Upper lobe of left lung (tissue), 6 donors: ENCODE measurements at places on chromosomes 1 and 21. TPM values are rescaled to one million over a fixed set of nuclear protein-coding genes. Genes with fewer than 3 reads are reported as not detected.

GRCh38 chr1:43067233-43067745 lies 104.8 kb downstream of the EBNA1BP2 start:
- peaks cover 9% of the 10 kb centered on the region for H3K4me1 ChIP-seq
- H3K27ac ChIP-seq, result no peak overlapping the region
- H3K36me3 ChIP-seq, result no peaks in the 10 kb centered on the region
- no peak for DNase-seq
- no peaks in the 10 kb centered on the region for H3K27me3 ChIP-seq
- H3K4me3 ChIP-seq, result no peak overlapping the region

GRCh38 chr1:25128121-25128621 lies 104.1 kb downstream of the SYF2 start:
- H3K4me3 ChIP-seq, result no peak overlapping the region
- no peaks in the 10 kb centered on the region for H3K36me3 ChIP-seq
- H3K27ac ChIP-seq, result no peak overlapping the region
- no peaks in the 10 kb centered on the region for H3K4me1 ChIP-seq
- no peak for DNase-seq

- no peak for DNase-seq
- no peaks in the 10 kb centered on the region for H3K4me1 ChIP-seq
- H3K4me3 ChIP-seq, result no peak overlapping the region
- H3K36me3 ChIP-seq, result no peaks in the 10 kb centered on the region
- no peak overlapping the region for H3K27ac ChIP-seq
Observed at GRCh38 chr1:205410581-205411298, 11.1 kb downstream of the LEMD1 start.

GRCh38 chr1:23867542-23867894 lies 572 bp downstream of the FUCA1 start:
- H3K4me1 ChIP-seq, result peaks cover 31% of the 10 kb centered on the region
- H3K36me3 ChIP-seq, result peaks cover 24% of the 10 kb centered on the region
- no peak for DNase-seq
- H3K27ac ChIP-seq, result peak overlapping the region; percentile 84
- no peaks in the 10 kb centered on the region for H3K27me3 ChIP-seq

CFHR5 gene
- not detected for total RNA-seq

GRCh38 chr1:188708795-188709535 lies 1768.7 kb downstream of the BRINP3 start:
- H3K27me3 ChIP-seq, result no peaks in the 10 kb centered on the region
- no peaks in the 10 kb centered on the region for H3K4me1 ChIP-seq
- DNase-seq, result no peak
- H3K27ac ChIP-seq, result no peak overlapping the region
- H3K4me3 ChIP-seq, result no peak overlapping the region

DNAJC16 gene
- total RNA-seq, result 16.0 TPM

DNA sequence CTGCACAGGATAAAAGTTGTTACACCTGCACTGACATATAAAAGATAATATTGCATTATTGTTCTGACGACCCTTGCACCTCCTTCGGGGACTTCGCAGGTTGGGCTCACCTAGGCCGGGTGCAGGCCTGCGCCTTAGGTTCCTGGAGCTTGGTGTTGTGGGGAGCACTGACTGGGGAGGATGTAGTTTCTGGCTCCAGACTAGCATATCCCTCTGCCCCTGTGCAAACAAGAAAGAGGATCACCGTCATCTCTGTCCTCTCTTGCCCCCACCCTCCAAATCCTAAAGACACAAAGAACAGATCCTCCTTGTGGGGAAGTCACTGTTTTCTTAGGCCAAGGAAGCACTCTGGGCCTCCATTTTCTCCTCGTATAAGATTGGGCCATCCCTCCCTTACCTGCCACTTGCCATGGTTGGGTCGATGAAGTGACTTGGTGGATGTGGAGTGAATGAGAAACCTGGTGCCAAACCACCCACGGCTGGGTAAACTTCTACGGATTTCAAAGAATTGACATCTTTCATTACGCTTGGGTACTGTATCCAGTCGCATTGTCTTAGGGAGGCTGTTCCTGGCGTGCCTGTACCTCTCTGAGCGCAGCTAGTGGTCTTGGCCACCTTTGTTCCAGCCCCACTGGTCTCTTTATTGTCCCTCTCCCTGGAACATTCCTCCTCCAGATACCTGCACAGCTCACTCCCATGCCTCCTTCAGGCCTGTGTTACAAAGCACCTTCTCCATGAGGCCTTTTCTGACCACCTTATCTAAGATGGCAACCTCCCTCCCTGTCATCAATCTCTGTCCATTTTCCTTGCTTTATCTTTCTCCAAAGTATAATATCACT lies 34.4 kb upstream of the PKP1 start:
- DNase-seq, result no peak
- no peak overlapping the region for H3K27ac ChIP-seq
- H3K4me3 ChIP-seq, result no peak overlapping the region
- no peaks in the 10 kb centered on the region for H3K27me3 ChIP-seq
- no peaks in the 10 kb centered on the region for H3K36me3 ChIP-seq

DNA sequence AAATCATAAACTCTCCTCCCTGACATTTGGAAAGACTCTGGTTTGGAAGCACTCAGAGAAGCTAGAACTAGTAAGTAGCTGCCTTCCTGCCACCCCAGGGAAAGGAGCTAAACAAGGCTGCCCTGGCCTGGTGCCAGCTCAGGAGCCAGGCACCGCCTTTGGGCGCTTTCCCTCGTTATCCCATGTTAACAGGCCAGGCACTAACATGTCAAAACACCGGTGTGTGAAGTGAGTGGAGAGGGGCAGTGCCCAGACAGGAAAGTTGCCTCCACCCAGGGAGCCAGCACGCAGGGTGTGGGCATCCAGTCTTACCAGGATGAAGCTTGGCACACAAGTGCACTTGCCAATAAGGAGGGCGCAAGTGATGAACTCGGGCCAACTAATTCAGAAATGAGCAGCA lies 346.8 kb downstream of the RRAGC start:
- H3K36me3 ChIP-seq, result no peaks in the 10 kb centered on the region
- peak; percentile 36 for DNase-seq
- H3K4me1 ChIP-seq, result peaks cover 15% of the 10 kb centered on the region
- no peak overlapping the region for H3K4me3 ChIP-seq

CAMK2N1 gene
- 27.2 TPM for total RNA-seq

DNA sequence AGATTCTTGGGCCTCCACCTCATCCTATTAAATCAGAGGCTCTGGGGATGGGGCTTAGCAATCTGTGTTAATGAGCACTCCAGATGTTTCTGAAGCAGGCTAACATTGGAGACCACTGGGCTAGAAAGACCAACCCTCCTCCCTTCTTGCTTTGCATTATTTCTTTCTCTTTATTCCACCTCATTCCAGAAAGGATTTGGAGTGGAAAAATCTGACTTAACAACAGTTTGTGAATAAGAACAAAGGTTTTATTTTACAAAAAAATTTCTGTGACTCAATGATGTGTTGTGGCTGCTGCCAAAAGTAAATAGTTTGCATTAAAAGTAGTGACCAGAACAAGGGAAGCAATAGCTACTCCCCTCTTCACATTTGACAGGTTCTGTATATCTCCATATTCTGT lies 79.4 kb downstream of the TGFB2 start:
- H3K4me3 ChIP-seq, result no peak overlapping the region
- no peaks in the 10 kb centered on the region for H3K36me3 ChIP-seq
- H3K27ac ChIP-seq, result no peak overlapping the region
- H3K4me1 ChIP-seq, result no peaks in the 10 kb centered on the region
- DNase-seq, result no peak
- H3K27me3 ChIP-seq, result no peaks in the 10 kb centered on the region

CATSPERE gene
- total RNA-seq, result 1.4 TPM

AGBL4 gene
- 1.8 TPM for total RNA-seq

DNA sequence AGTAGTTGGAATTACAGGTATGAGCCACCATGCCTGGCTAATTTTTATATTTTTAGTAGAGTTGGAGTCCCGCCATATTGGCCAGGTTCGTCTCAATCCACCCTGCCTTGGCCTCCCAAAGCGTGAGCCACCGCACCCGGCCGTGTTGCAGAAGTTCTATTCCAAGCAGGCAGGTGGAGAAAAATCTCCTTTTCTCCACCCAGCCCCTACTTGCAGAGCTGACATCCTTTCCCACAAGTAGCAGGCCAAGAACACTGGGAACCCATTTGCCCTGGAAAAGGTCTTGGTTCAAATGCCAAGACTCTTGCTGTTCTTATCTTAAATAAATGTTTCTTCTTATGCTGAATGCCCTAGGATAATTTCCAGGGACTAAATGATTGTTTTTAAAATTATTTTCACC lies 17.5 kb downstream of the AGL start:
- H3K4me1 ChIP-seq, result peaks cover 2% of the 10 kb centered on the region
- H3K4me3 ChIP-seq, result no peak overlapping the region
- H3K36me3 ChIP-seq, result peaks cover 10% of the 10 kb centered on the region
- no peaks in the 10 kb centered on the region for H3K27me3 ChIP-seq
- DNase-seq, result no peak

GRCh38 chr1:203069030-203069747 lies 16.6 kb downstream of the MYOG start:
- no peak overlapping the region for H3K4me3 ChIP-seq
- no peaks in the 10 kb centered on the region for H3K36me3 ChIP-seq
- no peaks in the 10 kb centered on the region for H3K27me3 ChIP-seq
- peak overlapping the region; percentile 61 for H3K27ac ChIP-seq
- DNase-seq, result no peak
- peaks cover 21% of the 10 kb centered on the region for H3K4me1 ChIP-seq

- no peak overlapping the region for H3K27ac ChIP-seq
- DNase-seq, result no peak
- no peaks in the 10 kb centered on the region for H3K27me3 ChIP-seq
Observed at GRCh38 chr1:92342401-92342800, 43.5 kb downstream of the RPAP2 start.

AADACL4 gene
- total RNA-seq, result not detected

ATP1A2 gene
- 10.2 TPM for total RNA-seq

GRCh38 chr1:17233675-17234320 lies 15.1 kb upstream of the PADI3 start:
- no peaks in the 10 kb centered on the region for H3K27me3 ChIP-seq
- peak; percentile 72 for DNase-seq
- no peak overlapping the region for H3K27ac ChIP-seq

DNA sequence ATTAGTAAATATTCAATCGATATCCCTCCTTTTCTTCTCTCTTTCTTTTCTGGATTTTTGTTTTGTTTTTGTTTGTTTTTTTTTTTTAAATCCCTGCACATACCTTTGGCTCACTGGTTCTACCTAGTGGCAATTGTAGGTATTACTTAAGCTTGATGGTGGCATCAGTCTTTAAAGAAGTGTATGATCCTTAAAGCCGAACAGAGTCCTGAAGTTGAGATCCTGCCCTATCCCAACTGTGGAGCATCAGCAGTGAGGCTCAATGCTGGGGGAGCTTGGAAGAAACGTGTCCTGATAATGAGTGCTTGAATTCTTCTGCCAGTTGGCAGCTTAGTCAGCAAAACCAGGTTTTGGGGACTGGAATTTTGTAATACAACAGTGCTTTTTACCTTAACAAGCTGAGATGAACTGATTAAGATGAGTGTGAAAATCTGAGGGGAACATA lies 60.8 kb downstream of the FASLG start:
- no peak for DNase-seq
- no peak overlapping the region for H3K4me3 ChIP-seq
- H3K27ac ChIP-seq, result no peak overlapping the region
- no peaks in the 10 kb centered on the region for H3K4me1 ChIP-seq
- H3K27me3 ChIP-seq, result no peaks in the 10 kb centered on the region
- no peaks in the 10 kb centered on the region for H3K36me3 ChIP-seq

RBM11 gene
- total RNA-seq, result 1.2 TPM

GRCh38 chr1:82162486-82163420 lies 362.0 kb downstream of the ADGRL2 start:
- no peak overlapping the region for H3K4me3 ChIP-seq
- DNase-seq, result no peak
- H3K27me3 ChIP-seq, result no peaks in the 10 kb centered on the region

DENND4B gene
- total RNA-seq, result 52.0 TPM

DNA sequence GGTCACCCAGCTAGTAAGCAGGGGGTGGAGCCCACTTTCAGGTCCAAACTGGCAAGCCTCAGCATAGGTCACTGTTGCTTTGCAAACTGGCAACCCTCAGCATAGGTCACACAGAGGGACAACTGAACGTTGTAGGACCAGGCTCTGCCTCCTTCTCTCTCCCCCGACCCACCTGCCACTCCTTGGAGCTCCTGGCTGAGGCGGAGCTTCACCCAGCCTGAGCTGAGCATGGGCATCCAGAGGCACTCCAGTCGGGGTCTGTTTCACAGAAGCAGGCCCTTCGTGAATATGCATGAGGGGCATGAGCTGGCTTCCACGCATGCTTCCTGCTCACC lies 24.2 kb downstream of the CAPZB start:
- H3K4me1 ChIP-seq, result peaks cover 84% of the 10 kb centered on the region
- no peaks in the 10 kb centered on the region for H3K27me3 ChIP-seq
- DNase-seq, result no peak
- H3K27ac ChIP-seq, result peak overlapping the region; percentile 21

DISC1 gene
- total RNA-seq, result 10.1 TPM

DNA sequence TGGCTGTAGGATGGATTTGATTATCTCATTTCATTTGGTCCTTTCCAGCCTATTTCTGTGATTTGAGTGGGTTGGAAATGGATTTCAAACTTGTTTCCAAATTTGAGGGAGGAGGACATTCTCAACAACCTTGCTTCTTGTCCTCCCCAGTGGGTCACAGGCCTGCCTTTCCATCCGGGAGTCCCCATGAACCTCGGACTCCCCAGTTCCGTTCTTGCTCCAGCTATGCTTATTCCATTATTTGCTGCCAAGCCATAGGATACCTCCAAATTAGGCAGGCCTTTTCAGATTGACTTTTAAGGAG lies 97.8 kb downstream of the DUSP10 start:
- H3K27me3 ChIP-seq, result no peaks in the 10 kb centered on the region
- H3K27ac ChIP-seq, result no peak overlapping the region
- H3K36me3 ChIP-seq, result no peaks in the 10 kb centered on the region
- no peak overlapping the region for H3K4me3 ChIP-seq
- DNase-seq, result no peak

DNA sequence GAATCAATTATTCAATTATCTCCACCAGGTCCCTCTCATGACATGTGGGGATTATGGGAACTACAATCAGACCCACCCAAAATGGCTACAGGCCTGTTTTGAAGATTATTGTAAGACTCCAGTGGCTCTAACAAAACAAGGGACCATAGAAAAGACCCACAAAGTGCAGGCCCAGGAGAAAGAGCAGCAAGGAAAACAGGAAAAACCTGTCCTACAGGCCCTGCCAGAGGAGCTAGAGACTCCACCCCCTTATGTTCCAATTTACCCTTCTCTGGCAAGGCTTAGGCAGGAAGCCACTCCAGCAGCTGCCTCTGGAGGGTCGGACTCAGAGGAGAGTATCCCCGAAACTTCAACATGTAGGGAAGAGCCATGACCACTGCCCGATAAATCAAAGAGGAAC lies 96.5 kb downstream of the LIPI start:
- no peaks in the 10 kb centered on the region for H3K4me1 ChIP-seq
- H3K27ac ChIP-seq, result no peak overlapping the region
- no peak for DNase-seq
- no peak overlapping the region for H3K4me3 ChIP-seq
- no peaks in the 10 kb centered on the region for H3K27me3 ChIP-seq
